ENCODE measurements at places on chromosomes 3 and 15. TPM values are rescaled to one million over a fixed set of nuclear protein-coding genes. Genes with fewer than 3 reads are reported as not detected.

GRCh38 chr3:192079098-192079497, 618.1 kb downstream of the PYDC2 start:
- no peaks in the 10 kb centered on the region for H3K36me3 ChIP-seq
- no peak overlapping the region for H3K27ac ChIP-seq
- no peak overlapping the region for H3K4me3 ChIP-seq

DNA sequence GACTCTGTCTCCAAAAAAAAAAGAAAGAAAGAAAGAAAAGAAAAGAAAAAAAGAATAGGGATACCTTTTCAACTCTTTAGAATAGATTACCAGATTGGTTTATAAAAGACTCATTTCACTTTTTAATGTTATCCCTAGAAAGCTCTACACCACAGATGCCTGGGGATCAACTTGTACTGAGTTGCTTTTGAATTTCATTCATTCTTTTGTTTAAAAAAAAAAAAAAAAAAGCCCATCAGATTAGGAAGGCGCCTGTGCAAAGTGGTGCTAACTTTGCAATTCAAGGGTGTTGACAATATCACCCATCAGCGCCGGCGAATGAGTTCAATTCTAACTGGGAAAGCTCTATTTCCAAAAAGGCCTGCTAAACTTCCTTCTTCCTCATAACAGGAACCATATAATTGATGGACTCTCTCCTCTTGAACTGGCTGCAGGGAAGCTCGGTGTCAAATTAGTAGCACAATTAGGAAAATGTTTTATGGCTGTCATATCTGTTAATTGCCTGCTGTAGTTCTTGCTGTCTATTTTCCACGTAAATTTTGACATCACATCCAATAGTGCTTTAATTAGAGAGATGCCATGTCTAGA, 48.8 kb downstream of the CDCP1 start:
- no peak for DNase-seq
- H3K4me3 ChIP-seq: no peak overlapping the region
- H3K27ac ChIP-seq: no peak overlapping the region
- H3K27me3 ChIP-seq: peaks cover 68% of the 10 kb centered on the region

DNA sequence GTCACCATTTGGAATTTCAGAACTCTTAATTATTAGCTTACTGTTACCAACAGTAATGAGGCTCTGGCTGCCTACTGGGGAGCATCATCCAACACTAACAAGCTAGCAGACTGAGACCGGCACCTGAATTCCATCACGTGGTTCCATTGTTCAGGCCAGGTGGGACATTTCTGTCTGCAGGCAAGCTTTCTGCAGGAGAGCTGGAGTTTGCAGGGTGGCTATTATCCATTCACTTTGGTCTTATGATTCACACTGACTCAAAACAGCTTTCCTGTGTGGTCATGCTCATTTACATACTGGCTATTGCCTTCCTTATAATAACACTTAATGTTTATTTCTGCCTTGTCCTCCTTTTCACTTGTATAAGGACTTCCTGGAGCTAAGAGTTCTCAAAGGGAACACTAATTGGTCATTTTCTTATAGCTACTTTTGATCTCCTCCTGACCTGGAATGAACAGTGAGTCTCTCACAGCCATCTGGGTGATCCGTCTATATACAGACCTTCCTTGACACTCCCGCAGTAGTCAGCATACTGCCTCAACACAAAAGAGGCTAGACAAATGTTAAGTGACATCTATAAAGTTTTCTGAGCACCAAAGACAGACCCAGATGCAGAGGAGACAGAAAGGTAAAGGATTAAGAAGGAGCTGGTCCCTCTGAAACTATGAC, 695.4 kb downstream of the FHIT start:
- no peak overlapping the region for H3K27ac ChIP-seq
- no peaks in the 10 kb centered on the region for H3K36me3 ChIP-seq
- peaks cover 34% of the 10 kb centered on the region for H3K4me1 ChIP-seq
- no peak overlapping the region for H3K4me3 ChIP-seq

- no peaks in the 10 kb centered on the region for H3K27me3 ChIP-seq
- no peaks in the 10 kb centered on the region for H3K36me3 ChIP-seq
- H3K27ac ChIP-seq: no peak overlapping the region
- H3K4me1 ChIP-seq: no peaks in the 10 kb centered on the region
- H3K4me3 ChIP-seq: no peak overlapping the region
These were observed 273.5 kb upstream of the ADAMTS9 start for GRCh38 chr3:64961301-64961700.

- peaks cover 1% of the 10 kb centered on the region for H3K4me1 ChIP-seq
- no peak overlapping the region for H3K27ac ChIP-seq
- peaks cover 69% of the 10 kb centered on the region for H3K27me3 ChIP-seq
These were observed 100.8 kb upstream of the TNFAIP8L3 start for GRCh38 chr15:51195459-51195858.

DNA sequence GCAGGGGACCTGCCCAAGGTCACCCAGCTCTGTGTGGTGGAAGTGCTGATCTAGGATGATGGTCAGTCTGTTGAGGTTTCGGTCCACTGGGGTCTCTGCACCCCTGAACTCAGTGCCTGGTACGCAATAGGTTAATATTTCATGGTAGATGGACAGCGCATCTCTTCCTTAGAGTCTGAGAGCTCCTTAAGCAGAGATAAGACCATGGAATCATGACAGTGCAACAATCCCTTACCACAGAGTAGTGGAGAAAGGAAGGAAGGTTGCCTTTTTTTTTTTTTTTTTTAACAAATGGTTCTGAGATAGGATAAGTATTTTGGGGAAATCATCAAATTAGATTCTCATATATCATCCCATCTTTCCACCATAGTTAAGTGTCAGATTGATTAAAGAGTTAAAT, 79.8 kb upstream of the SLC6A1 start:
- no peaks in the 10 kb centered on the region for H3K4me1 ChIP-seq
- no peaks in the 10 kb centered on the region for H3K36me3 ChIP-seq
- no peaks in the 10 kb centered on the region for H3K27me3 ChIP-seq
- H3K4me3 ChIP-seq: no peak overlapping the region

- H3K4me1 ChIP-seq: no peaks in the 10 kb centered on the region
- H3K4me3 ChIP-seq: no peak overlapping the region
- no peaks in the 10 kb centered on the region for H3K27me3 ChIP-seq
- DNase-seq: no peak
- H3K36me3 ChIP-seq: peaks cover 2% of the 10 kb centered on the region
These were observed 212.2 kb upstream of the TP63 start for GRCh38 chr3:189419038-189419437.

The RYR3 gene
- not detected for total RNA-seq

The RPLP1 gene
- total RNA-seq: 1,605 TPM

The ACSBG1 gene
- 0.28 TPM for total RNA-seq

The MAPKAPK3 gene
- total RNA-seq: 156 TPM

The SERINC4 gene
- total RNA-seq: 0.30 TPM
